ENCODE measurements at places on chromosomes 2 and 18. TPM values are rescaled to one million over a fixed set of nuclear protein-coding genes. Genes with fewer than 3 reads are reported as not detected.

The CCDC121 gene
- total RNA-seq: 1.3 TPM

The CXCR1 gene
- not detected for total RNA-seq

The PCARE gene
- under 0.01 TPM for total RNA-seq

The G6PC2 gene
- total RNA-seq: not detected

The KLHL30 gene
- 0.19 TPM for total RNA-seq

The RMND5A gene
- 40.8 TPM for total RNA-seq

The CXCR4 gene
- total RNA-seq: 76.6 TPM

The TMEFF2 gene
- not detected for total RNA-seq

The CEBPZ gene
- total RNA-seq: 61.9 TPM

The ACTG2 gene
- total RNA-seq: under 0.01 TPM
